A549 treated with ZK216348 at 1 μM for 4 hours (cell line): ENCODE measurements at places on chromosomes 2 and 18. TPM values are rescaled to one million over a fixed set of nuclear protein-coding genes. Genes with fewer than 3 reads are reported as not detected.

SCN1A gene
- not detected in 5 replicates for total RNA-seq

PTPRN gene
- 1.1 to 1.8 TPM (median 1.4 TPM) in 5 replicates for total RNA-seq

ZNF804A gene
- total RNA-seq, result not detected in 5 replicates

CHRNA1 gene
- total RNA-seq, result not detected in 5 replicates

MSTN gene
- total RNA-seq, result not detected in 5 replicates

NBEAL1 gene
- 3.0 to 5.2 TPM (median 4.4 TPM) in 5 replicates for total RNA-seq

SERPINB4 gene
- 0.17 to 0.25 TPM (median 0.18 TPM) in 3 of 5 replicates, not detected in the others for total RNA-seq
